ENCODE measurements at places on chromosomes 3 and 15. TPM values are rescaled to one million over a fixed set of nuclear protein-coding genes. Genes with fewer than 3 reads are reported as not detected.

CLRN1 gene
- total RNA-seq, result not detected

GRCh38 chr3:36147934-36148558 lies 232.3 kb upstream of the STAC start:
- DNase-seq, result no peak

DNA sequence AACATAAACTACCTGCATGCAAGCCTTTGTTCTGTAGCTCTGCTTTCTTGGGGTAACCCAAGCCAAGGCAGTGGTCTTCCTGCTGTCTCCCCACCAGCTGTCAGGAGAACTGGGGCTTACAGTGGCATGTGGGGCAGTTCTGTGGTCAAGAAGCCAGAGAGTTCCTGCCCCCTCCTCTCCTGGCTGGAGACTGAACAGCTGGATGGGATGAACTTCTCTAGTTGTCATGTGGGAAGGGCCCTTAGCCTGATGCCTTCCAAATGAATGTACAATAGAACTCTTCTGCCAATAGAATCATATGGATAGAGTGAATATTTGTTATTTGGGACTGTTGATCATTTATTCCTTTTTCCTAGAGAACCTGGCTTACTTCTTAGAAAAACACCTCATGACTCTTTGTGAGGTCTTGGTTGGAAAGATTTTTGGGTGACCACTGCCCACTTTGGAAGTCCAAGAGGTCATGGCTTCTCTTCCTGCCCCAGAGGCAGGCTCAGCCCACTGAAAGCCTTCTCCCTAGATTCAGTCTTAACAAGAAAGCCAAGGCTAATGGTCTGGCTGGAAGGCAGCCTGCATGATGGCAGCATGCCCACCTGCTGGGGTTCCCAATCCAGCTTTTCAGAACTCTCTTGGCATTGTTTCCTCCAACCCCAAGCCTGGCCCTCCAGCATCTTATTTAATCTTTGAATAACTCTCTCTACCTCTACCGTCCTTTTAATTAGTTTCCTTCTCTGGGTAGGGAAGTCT lies 462.9 kb upstream of the PROK2 start:
- DNase-seq, result no peak

CCDC66 gene
- 16.6 TPM for total RNA-seq

DNA sequence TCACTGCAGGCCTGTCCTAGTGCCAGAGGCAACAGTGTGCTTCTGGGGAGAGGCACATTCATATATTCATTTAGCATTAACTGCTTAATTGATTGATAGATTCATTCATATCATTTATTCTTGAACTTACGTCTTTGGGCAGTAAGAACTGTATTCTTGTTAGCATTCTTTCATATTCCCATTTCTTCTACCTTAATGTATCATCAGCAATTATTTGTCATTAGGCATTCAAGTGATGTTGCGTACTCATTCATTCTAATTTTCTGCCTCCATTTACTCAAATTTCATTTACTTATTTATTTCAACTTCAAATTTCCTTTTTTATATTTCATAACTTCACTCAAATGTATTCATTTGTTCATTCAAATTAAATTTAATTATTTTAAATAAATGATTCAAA lies 31.5 kb upstream of the CCR4 start:
- DNase-seq, result no peak

SLC28A2 gene
- total RNA-seq, result not detected

PHC3 gene
- total RNA-seq, result 49.2 TPM

- DNase-seq, result no peak
Measured at GRCh38 chr3:77244981-77245380, 205.1 kb downstream of the ROBO2 start.

DNA sequence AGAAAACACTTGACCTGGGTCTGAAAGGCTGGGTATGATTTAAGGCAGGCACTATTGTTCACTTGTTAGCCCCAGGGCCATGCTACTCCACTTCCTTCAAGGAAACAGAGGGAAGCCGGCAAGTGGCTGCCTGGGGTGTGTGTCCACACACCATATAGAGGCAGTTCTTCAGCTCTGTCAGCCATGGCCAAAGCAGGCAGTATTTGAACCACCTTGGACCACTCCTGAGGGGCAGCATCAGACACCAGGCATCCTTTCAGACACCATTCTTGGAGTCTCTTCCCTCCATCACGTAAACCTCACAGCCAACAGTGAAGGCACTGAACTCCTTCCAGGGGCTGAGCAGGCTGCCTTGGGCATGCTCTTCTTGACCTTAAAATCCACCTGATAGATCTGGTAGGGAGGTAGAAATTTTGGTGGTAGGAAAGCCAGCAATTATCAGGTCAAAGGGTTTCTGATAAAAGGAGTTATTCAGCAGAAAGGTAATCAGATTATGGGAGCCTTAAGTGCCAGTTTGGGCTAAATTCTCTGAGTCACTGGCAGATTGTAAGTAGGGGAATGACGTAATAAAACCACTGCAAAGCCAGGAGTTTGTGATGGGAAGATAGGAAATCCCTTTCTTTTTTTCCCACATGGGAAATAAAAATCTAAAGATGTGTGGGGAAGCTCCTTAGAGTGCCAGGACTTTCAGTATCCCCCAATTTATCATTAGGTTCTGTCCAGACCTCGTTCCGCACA lies 20.2 kb downstream of the TGFBR2 start:
- no peak for DNase-seq

- DNase-seq, result no peak
Measured at GRCh38 chr3:55630921-55631299, 143.8 kb upstream of the WNT5A start.

SLC35G2 gene
- 25.0 TPM for total RNA-seq

- no peak for DNase-seq
Measured at GRCh38 chr15:89278307-89278706, 34.5 kb downstream of the FANCI start.

GOLGA8T gene
- not detected for total RNA-seq

GOLGA8Q gene
- 1.8 TPM for total RNA-seq

- DNase-seq, result peak; percentile 39
Measured at GRCh38 chr3:160697637-160698380, 20.8 kb downstream of the ARL14 start.

DNA sequence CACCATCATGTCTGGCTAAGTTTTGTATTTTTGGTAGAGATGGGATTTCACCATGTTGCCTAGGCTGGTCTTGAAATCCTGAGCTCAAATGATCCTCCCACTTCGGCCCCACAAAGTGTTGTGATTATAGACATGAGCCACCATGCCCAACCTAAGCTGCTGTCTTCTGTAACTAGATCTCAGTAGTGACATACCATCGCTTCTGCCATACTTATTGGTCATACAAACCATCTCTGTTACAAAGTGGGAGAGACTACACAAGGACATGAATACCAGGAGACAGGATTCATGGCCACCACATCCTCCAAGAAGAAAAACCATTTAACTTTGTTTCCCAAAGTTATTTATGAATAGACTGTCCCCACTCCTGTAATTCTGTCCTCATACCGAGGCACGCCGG lies 81.3 kb downstream of the SMAD6 start:
- no peak for DNase-seq

DNA sequence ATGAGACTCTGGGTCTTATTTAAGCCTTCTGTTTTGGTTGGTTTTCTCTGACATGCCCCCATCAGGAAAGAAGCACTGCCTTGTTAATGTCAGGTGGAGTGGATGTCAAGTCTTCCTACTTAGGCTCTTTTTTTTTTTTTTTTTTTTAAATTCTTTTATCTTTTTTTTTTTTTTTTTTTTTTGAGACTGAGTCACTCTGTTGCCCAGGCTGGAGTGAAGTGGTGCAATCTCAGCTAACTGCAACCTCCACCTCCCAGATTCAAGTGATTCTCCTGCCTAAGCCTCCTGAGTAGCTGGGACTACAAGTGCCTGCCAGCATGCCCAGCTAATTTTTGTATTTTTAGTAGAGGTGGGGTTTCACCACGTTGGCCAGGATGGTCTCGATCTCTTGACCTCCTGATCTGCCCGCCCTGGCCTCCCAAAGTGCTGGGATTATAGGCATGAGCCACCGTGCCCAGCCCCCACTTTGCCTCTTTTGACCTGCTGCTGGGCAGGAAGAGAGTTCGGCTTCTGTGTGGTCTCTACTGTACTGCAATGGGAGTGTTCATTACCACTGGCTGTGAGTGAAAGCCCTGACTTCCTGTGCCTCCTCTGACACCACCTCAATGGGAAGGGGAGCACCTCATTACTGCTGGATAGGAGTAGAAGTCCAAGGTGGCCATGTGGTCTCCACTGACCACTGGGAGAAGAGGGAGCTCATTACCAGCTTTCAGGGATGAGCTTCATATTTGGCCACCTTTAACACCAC lies 10.9 kb downstream of the CTDSPL start:
- no peak for DNase-seq

GOLGA8S gene
- not detected for total RNA-seq

ANKUB1 gene
- total RNA-seq, result not detected

DNA sequence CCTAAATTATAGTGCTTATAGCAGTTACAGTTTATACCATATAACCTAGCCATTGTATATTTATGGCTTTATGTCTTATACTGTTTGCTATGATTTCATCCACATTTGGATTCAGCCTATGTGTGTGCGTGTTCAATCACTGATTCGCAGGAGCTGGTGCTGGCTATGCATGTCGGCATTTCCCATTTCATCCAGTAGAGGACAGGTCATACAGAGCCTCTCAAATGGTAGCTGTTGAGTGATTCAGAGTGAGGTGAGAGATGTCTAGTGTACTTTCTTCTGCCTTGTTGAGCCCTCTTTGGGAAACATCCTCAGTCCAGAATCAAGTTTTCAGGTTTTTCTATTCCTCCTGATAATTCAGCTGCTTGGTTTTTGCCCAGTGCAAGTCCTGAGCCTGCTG lies 76.1 kb downstream of the FRMD4B start:
- peak; percentile 1 for DNase-seq

MORC1 gene
- 0.88 TPM for total RNA-seq

- no peak for DNase-seq
Measured at GRCh38 chr3:1953536-1953935, 145.1 kb upstream of the CNTN4 start.

DNA sequence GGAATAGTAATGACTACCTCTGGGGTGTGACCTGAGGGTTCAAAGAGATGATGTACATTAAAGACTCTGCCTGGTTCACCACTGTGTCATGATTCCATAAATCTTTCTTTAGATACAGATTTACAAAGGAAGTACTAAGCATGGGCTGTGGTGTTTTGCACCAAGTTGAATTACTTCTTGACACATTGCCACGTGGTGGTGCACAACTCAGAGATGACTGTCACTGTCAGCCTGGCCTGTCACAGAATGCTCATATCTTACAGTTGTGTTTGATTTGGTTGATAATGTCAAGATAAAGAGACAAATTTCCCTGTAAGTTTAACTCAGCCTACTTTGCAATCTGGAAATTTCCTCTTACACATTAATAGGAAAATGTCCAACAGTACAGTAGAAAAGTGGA lies 3.2 kb downstream of the CTDSPL start:
- peak; percentile 15 for DNase-seq

- DNase-seq, result no peak
Measured at GRCh38 chr15:85151861-85152260, 170.2 kb downstream of the PDE8A start.

GRCh38 chr3:4231041-4231440 lies 72.1 kb upstream of the SETMAR start:
- DNase-seq, result no peak

- no peak for DNase-seq
Measured at GRCh38 chr3:195086341-195086740, 184.6 kb downstream of the XXYLT1 start.

CCDC80 gene
- 4.7 TPM for total RNA-seq

Data from A673 (cell line).